Thymus (tissue), 14 donors: ENCODE measurements at places on chromosomes 2 and 18.

DNA sequence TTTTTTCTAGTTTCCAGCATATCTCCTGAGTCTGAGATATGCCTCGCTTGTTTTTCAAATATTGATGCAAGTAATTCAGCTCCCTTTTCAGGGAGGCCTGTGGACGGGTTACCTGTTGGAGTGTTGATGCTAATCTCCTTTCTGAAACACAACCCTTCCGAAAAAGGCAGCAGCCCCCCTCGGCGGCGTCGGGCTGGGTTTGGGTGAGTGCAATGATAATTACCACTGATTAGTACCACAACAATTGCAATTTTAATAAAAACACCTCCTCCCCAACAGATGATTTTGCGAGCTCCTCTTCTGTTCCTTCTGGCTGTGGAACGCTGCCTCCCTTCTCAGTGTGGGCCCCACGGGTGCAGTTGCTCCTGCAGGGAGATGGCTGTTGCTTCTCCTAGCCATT, 66.3 kb downstream of the PTGR3 start:
- DNase-seq, result no peak
- no peaks in the 10 kb centered on the region for H3K36me3 ChIP-seq
- H3K4me1 ChIP-seq, result no peaks in the 10 kb centered on the region
- H3K27me3 ChIP-seq, result peaks cover 2% of the 10 kb centered on the region
- no peak overlapping the region for H3K4me3 ChIP-seq

GRCh38 chr2:45713591-45713990, 62.1 kb downstream of the PRKCE start:
- no peaks in the 10 kb centered on the region for H3K36me3 ChIP-seq
- no peaks in the 10 kb centered on the region for H3K4me1 ChIP-seq
- no peak overlapping the region for H3K27ac ChIP-seq
- no peak overlapping the region for H3K4me3 ChIP-seq
- no peak for DNase-seq
- no peaks in the 10 kb centered on the region for H3K27me3 ChIP-seq

GRCh38 chr18:36695806-36696205, 133.0 kb downstream of the TPGS2 start:
- no peak for DNase-seq
- no peak overlapping the region for H3K4me3 ChIP-seq
- no peak overlapping the region for H3K27ac ChIP-seq
- no peaks in the 10 kb centered on the region for H3K4me1 ChIP-seq
- no peaks in the 10 kb centered on the region for H3K36me3 ChIP-seq
- H3K27me3 ChIP-seq, result no peaks in the 10 kb centered on the region

DNA sequence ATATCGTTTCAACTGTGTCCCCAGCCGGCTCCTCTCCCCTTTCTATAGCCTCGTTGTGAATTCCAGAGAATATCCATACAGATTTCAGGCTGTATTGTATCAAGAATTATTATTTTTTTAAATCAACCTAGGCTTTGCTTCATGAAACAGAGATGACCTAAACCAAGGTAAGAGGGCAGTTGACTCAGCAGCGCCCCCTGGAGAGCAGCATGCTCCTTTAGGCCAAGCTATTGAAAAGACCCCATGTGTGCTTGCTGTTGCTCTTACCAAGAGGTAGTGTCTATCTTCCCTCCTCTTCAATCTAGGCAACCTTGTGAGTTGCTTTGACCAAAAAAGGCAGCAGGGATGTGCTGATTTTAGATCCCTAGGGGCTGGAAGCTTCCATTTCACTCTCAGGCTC, 426.7 kb upstream of the SMIM21 start:
- no peaks in the 10 kb centered on the region for H3K36me3 ChIP-seq
- H3K4me1 ChIP-seq, result no peaks in the 10 kb centered on the region
- DNase-seq, result no peak
- no peak overlapping the region for H3K27ac ChIP-seq
- H3K4me3 ChIP-seq, result no peak overlapping the region

DNA sequence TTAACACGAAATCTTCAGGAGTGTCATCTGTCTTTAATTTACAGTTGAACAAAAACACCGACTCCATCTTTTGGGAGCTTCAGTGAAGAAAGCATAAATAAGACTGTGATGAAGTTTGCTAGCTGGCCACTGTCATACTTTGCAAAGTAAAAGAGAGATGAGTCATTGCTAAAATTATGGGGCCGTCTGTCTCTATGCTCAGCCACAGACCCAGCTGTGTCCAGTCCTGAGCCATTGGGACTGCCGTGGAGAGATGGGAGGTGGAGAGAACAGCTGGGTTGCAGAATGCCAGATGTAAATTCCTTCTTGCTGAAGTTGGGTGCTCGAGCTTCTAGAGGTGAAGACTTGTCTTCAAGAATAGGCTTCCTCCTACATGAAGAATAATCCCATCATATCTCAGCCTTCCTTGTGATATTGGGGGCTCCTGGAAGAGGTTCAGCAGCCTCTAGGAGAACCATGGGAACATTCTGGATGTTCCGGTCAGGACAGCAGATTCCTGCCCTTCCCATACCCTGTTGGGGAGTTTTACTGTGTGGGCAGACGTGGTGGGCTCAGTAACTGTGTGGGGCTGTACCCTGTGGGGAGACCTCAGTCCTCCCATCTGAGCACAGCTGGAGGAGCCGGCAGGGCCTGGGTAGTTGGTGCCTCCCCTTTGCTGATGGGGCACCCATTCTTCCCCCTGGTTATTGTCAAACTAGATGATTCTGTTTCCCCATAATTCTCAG, 71.1 kb downstream of the LDLRAD4 start:
- peaks cover 4% of the 10 kb centered on the region for H3K4me1 ChIP-seq
- H3K27ac ChIP-seq, result no peak overlapping the region
- no peaks in the 10 kb centered on the region for H3K27me3 ChIP-seq
- DNase-seq, result no peak

GRCh38 chr2:130729322-130730299, 741 bp downstream of the GPR148 start:
- no peak for DNase-seq
- H3K4me3 ChIP-seq, result no peak overlapping the region
- no peak overlapping the region for H3K27ac ChIP-seq
- no peaks in the 10 kb centered on the region for H3K36me3 ChIP-seq

- H3K4me3 ChIP-seq, result no peak overlapping the region
- H3K36me3 ChIP-seq, result no peaks in the 10 kb centered on the region
- DNase-seq, result no peak
Measured at GRCh38 chr2:102778260-102778659, 16.4 kb downstream of the TMEM182 start.

DNA sequence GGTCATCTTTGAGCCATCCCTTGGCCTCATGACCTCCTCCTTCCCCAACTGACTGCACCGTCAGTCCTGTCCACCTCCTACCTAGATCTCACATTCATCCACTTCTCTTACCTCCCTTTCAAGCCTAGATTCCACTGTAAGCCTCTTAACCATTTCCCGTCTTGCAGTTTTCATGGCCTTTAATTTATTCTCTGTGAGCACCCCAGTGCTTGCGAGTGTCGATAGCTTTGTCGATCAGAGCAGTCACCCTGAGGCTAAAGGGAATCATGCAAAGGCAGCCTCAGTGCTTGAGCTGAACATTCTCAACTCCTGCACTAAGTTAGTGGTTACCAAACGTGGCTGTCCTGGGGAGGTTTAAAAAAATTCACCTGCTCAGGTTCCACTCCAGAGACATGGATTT, 14.7 kb downstream of the ARHGAP25 start:
- no peak overlapping the region for H3K4me3 ChIP-seq
- H3K4me1 ChIP-seq, result peaks cover 17% of the 10 kb centered on the region
- H3K36me3 ChIP-seq, result peaks cover 28% of the 10 kb centered on the region
- H3K27me3 ChIP-seq, result no peaks in the 10 kb centered on the region
- no peak overlapping the region for H3K27ac ChIP-seq

- H3K27me3 ChIP-seq, result no peaks in the 10 kb centered on the region
- no peak for DNase-seq
- peaks cover 2% of the 10 kb centered on the region for H3K4me1 ChIP-seq
- H3K27ac ChIP-seq, result no peak overlapping the region
- H3K4me3 ChIP-seq, result no peak overlapping the region
Measured at GRCh38 chr2:119482481-119483394, 41.5 kb downstream of the SCTR start.

- H3K27ac ChIP-seq, result no peak overlapping the region
- no peak overlapping the region for H3K4me3 ChIP-seq
- DNase-seq, result no peak
- H3K36me3 ChIP-seq, result no peaks in the 10 kb centered on the region
- H3K4me1 ChIP-seq, result no peaks in the 10 kb centered on the region
Measured at GRCh38 chr18:56214706-56215105, 423.7 kb downstream of the TXNL1 start.

- no peak overlapping the region for H3K27ac ChIP-seq
- H3K27me3 ChIP-seq, result no peaks in the 10 kb centered on the region
- no peaks in the 10 kb centered on the region for H3K36me3 ChIP-seq
- H3K4me3 ChIP-seq, result no peak overlapping the region
- no peaks in the 10 kb centered on the region for H3K4me1 ChIP-seq
Measured at GRCh38 chr2:1773883-1774282, 29.6 kb upstream of the PXDN start.

DNA sequence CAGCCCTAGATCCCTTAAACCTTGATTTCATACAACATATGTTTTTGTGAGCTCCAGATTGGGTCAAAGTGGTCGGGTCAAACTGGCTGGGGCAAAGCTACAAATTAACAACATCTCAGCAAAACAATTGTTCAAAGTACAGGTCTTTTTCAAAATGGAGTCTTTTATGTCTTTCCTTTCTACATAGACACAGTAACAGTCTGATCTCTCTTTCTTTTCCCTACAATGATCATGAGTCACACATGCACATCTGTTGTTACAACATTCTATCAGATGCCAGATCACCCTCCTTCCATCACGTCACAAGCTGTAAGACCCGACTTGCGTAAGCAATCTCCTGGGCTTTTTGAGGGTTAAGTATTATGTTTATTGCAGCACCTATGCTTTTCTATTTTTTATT, 55.1 kb downstream of the RHOB start:
- H3K36me3 ChIP-seq, result no peaks in the 10 kb centered on the region
- H3K27me3 ChIP-seq, result no peaks in the 10 kb centered on the region
- no peak overlapping the region for H3K4me3 ChIP-seq
- no peak for DNase-seq

DNA sequence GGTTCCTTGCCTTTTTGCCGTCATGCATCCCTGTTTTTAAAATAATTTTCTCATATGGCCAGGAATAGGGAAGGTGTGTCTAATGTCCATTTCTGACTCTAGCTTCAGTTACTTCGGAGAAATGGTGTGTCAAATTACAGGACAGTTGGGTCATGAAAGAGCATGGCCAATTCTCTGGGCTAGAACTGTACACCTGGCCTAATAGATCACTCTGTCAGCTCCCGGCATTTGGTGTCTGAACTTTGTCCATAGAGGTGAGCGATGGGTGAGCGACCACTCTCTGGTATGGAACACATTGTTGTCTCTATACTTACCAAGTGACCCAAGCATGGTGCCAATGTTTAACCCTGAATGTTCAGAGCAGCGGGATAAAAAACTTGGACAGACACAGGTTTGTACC, 38.3 kb upstream of the ASB18 start:
- no peaks in the 10 kb centered on the region for H3K27me3 ChIP-seq
- DNase-seq, result no peak
- no peak overlapping the region for H3K27ac ChIP-seq
- no peaks in the 10 kb centered on the region for H3K4me1 ChIP-seq
- no peak overlapping the region for H3K4me3 ChIP-seq
- H3K36me3 ChIP-seq, result no peaks in the 10 kb centered on the region

DNA sequence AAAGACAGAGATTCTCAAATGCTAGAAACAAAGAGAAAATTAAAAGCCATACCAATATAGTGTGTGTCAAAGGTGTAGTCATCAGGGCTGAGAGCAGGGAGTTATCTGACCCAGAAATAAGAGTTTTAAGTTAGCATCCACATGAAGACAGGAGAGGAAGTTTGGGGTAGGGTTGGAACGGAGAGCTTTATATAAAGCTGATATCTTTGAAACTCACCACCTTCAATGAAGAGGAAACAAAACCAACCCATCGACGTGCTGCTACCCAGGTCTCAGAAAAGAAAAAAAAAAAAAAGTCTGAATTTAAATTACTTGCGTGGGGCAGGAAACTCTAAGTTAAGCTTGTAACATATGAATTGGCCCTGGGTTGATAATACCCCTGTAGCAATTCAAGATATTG, 42.4 kb downstream of the ARL4C start:
- H3K36me3 ChIP-seq, result no peaks in the 10 kb centered on the region
- peak overlapping the region; percentile 48 for H3K4me3 ChIP-seq
- H3K27me3 ChIP-seq, result no peaks in the 10 kb centered on the region
- H3K27ac ChIP-seq, result peak overlapping the region; percentile 94
- DNase-seq, result peak; percentile 82

DNA sequence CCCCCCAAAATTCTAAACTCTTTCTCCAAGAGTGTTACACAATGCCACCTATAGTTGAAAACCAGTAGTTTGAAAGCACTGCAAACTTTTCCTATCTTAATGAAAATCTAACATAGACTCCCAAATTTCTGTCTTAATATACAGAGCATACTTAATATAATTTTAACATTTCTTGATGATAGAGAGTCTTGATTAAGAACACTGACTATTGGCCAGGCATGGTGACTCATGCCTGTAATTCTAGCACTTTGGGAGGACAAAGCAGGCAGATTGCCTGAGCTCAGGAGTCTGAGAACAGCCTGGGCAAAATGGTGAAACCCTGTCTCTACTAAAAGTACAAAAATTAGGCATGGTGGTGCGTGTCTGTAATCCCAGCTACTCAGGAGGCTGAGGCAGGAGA, 34.2 kb downstream of the ASXL2 start:
- no peaks in the 10 kb centered on the region for H3K27me3 ChIP-seq
- no peak for DNase-seq
- H3K4me3 ChIP-seq, result no peak overlapping the region
- H3K36me3 ChIP-seq, result peaks cover 10% of the 10 kb centered on the region
- H3K4me1 ChIP-seq, result no peaks in the 10 kb centered on the region

- no peaks in the 10 kb centered on the region for H3K27me3 ChIP-seq
- no peak for DNase-seq
- H3K36me3 ChIP-seq, result no peaks in the 10 kb centered on the region
- H3K4me1 ChIP-seq, result no peaks in the 10 kb centered on the region
- H3K27ac ChIP-seq, result no peak overlapping the region
- H3K4me3 ChIP-seq, result no peak overlapping the region
Measured at GRCh38 chr18:10736984-10737383, 211.2 kb downstream of the NAPG start.

GRCh38 chr2:55781542-55781941, 87.9 kb upstream of the PNPT1 start:
- no peak for DNase-seq
- H3K4me3 ChIP-seq, result no peak overlapping the region
- no peak overlapping the region for H3K27ac ChIP-seq
- H3K36me3 ChIP-seq, result no peaks in the 10 kb centered on the region

GRCh38 chr2:130836501-130837174, at the start of gene ARHGEF4:
Gene ARHGEF4 (plus strand): TSS chr2:130836914. CDS start chr2:130836954, 40 bp downstream.
- H3K27me3 ChIP-seq, result peaks cover 27% of the 10 kb centered on the region
- peak within 1 kb of the TSS; percentile 31 for H3K4me3 ChIP-seq
- no peaks in the 10 kb centered on the region for H3K4me1 ChIP-seq
- H3K36me3 ChIP-seq, result no peaks in the 10 kb centered on the region
- DNase-seq, result no peak

GRCh38 chr2:118169359-118170005, 81.2 kb downstream of the INSIG2 start:
- DNase-seq, result no peak
- no peaks in the 10 kb centered on the region for H3K36me3 ChIP-seq
- no peak overlapping the region for H3K27ac ChIP-seq
- no peak overlapping the region for H3K4me3 ChIP-seq
- no peaks in the 10 kb centered on the region for H3K4me1 ChIP-seq
